Non-pigmented ciliary epithelial cell (primary cell): ENCODE measurements at places on chromosomes 6 and 20.

DNA sequence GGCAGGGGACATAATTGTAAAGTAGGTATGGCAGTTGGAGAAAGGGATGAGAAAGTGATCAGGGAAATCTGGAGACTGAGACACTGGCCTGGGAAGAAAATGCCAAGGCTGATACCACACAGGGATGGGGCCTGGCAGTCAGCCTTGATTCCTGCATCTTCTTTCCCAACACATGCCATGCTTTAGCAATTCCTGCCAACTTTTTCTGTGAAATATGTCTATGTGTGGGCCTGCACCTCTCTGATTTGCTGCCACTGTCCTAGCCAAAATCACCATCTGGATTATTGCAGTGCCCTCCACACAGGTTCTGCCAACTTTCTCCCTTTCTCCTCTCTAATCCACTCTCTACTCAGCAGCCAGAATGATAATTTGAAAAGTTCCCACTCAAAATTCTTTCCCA, 759.8 kb upstream of the CITED2 start:
- no peak for DNase-seq

GRCh38 chr6:152063170-152063921, 255.9 kb downstream of the ESR1 start:
- DNase-seq = no peak

GRCh38 chr6:96940322-96940721, 15.8 kb downstream of the KLHL32 start:
- no peak for DNase-seq

GRCh38 chr6:77383026-77383425, 80.3 kb downstream of the HTR1B start:
- no peak for DNase-seq

GRCh38 chr20:61951695-61952533, 113.8 kb downstream of the TAF4 start:
- no peak for DNase-seq

GRCh38 chr6:6919173-6919572, 188.6 kb upstream of the RREB1 start:
- DNase-seq = no peak

GRCh38 chr6:110334423-110335180, 23.5 kb downstream of the METTL24 start:
- no peak for DNase-seq
